ENCODE measurements at places on chromosomes 1 and 21.

DNA sequence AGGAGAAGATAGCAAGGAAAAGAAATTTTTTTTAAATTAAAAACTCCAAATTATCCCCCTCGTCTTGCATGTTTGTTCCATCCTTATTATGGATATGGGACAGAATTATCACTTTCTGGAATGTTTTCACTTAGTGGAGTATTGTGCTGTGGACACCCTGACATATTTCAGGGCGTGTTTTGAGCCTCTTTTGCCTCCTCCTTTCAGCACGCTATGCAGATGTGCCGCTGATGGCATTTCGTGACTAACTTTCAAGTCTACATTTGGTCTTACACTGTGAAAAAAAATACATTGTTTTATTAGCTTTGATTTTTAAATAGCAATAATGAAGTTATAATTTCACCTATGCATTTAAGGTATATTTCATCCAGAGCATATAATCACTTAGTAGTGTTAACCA, 738.7 kb downstream of the LTN1 start:
- no peak for DNase-seq

DNA sequence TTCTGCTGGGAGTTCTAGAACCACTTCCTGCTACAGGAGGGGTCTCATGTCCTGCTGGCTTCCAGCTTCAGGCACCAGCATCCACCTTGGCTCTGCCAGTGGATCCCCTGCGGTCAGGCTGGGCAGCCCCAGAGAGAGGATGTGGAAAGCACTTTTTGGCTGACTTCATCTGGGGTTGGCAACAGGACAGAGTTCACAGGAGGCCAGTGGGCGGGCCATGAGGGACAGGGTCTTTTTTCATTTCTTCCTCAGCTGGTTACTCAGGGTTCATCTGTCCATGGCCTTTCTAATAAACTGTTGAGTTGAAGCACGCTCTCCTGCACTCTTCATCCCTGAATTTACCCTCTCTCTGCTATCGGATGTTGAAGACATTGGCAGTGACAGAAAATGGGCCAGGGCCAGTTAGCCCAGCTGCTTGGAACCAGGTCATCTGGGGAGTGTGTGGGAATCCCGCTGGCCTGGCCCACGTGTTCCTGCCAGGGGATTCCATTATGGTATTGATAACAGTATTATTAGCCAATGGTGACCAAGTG, 45.2 kb downstream of the RPS6KA1 start:
- no peak for DNase-seq

DNA sequence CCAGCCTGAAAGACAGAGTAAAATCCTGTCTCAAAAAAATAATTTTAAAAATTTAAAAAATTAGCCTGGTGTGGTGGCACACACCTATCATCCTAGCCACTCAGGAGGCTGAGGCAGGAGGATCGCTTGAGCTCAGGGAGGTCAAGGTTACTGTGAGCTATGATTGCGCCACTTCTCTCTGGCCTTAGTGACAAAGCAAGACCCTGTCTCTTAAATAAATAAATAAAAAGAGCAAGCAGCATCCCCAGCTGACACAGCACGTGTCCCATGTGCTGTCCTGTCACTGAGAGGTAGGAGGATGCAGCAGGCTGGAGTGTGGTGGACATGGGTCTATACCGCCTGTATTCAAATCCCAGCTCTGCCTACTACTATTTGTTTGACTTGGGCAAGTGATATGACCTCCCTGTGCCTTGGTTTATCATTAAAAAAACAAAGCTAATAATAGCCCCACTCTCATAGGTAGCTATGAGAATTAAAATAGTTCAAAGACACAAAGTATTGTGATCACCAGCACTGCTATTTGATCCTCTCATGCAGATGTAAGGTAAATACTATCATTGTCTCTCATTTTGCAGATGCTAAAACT, 22.2 kb upstream of the ECE1 start:
- no peak for DNase-seq

DNA sequence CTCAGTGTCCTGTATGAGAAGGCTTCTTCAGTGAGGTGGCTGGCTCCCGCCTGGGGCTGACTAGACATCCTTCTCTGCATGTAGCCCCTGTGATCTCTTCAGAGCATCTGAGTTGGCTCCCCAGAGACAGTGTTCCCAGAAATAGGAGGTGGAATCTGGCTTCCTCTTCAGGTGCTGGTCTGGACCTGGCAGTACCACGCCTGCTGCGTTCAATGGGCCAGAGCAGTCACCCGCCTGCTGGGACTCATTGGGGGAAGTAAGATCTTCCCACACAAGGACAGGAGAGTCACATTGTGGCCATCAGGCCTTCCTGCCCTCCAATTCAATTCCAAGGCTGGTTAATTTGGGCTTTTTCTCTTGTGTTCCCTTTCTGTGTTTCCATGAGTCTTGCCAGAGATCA, 51.0 kb downstream of the ADARB1 start:
- DNase-seq = no peak

DNA sequence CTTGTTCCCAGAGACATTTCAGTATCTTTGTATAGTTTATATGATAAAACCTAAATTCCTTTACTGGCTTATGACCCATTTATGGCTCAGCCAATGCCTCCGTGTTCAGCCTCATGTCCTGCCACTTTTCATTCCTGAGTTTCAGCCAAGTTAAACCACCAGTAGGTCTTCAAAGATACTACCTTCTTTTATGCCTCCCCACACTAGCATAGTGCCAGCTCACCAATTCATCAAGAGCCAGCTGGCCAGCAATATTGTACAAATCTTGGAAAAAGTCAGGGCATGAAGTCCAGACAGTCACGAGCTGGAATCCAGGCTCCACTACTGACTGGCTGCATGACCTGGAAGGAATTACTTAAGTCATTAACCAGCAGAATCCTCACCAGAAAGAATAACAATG, 446.0 kb downstream of the GPATCH2 start:
- DNase-seq = no peak

- no peak for DNase-seq
Observed at GRCh38 chr1:28770601-28771165, 33.9 kb downstream of the YTHDF2 start.

DNA sequence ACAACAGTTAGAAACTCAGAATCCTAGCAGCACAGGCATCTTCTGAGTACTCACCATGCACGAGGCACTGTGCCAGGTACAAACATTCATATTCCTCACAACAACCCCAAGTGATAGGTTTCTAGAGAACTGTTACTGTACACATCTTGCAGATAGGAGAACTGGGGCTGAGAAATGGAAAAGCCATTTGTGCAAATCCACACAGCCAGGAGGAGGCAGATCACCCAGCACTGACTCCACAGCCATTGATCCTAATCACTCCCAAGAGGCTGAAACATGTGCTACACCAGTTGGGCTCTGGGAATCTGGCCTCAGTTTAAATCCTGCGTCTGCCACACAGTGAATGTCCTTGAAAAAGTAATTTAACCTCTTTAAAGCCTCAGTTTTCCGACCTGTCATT, 151.0 kb downstream of the ST6GALNAC5 start:
- no peak for DNase-seq

GRCh38 chr1:8259498-8260290, 58.2 kb upstream of the SLC45A1 start:
- DNase-seq = no peak

DNA sequence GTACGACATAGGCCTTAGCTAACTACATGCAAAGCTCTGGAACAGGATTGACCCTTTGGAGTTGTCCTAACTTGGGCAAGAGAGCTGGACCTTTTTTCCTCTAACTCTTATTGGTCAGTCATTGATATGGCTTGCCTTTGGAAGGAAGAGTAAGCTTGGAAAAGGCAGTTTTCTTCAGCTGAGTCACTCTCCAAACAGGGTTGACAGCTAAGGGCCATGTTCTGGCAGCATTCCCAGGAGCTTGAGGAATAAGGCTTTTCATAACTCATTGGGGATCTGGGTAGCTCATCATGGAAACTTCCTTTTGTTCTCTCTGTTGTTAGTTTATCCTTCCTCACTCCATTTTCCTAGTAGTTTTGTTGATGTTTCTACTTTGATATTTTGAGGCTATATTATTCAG, 14.5 kb upstream of the ERRFI1 start:
- DNase-seq = no peak

- no peak for DNase-seq
Observed at GRCh38 chr1:155858800-155859233, 550 bp upstream of the SYT11 start.

- DNase-seq = no peak
Observed at GRCh38 chr1:239308701-239309333, 77.6 kb upstream of the CHRM3 start.

DNA sequence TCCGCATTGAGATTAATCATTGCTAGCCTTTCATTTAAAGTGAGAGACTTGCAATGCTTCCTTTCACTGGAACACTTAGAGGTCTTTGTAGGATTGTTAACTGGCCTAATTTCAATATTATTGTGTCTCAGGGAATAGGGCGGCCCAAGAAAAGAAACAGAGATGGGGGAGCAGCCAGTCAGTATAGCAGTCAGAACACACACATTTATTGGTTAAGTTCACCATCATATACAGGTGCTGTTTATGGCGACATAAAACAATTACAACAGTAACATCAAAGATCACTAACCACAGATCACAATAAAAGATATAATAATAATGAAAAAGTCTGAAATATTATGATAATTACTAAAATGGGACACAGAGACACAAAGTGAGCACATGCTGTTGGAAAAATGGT, 29.4 kb downstream of the BARHL2 start:
- no peak for DNase-seq

DNA sequence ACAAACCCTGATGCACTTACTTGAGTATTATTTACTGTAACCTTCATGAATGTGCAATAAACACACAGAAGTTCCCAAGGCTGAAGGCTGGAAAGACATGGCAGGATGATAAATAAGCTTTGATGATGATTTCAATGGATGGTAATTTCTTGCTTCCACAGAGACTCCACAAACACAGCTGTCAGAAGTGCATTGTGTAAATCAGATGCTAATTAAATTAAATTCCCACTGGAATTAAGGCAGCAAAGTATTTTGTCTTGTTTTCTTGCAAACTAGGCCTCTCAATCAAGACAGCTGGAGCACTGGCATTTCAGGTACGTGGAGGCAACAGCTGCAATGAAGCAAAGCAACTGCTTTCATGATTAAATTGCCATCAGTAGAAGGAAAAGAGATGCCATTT, 24.1 kb downstream of the FAM177B start:
- DNase-seq = no peak

DNA sequence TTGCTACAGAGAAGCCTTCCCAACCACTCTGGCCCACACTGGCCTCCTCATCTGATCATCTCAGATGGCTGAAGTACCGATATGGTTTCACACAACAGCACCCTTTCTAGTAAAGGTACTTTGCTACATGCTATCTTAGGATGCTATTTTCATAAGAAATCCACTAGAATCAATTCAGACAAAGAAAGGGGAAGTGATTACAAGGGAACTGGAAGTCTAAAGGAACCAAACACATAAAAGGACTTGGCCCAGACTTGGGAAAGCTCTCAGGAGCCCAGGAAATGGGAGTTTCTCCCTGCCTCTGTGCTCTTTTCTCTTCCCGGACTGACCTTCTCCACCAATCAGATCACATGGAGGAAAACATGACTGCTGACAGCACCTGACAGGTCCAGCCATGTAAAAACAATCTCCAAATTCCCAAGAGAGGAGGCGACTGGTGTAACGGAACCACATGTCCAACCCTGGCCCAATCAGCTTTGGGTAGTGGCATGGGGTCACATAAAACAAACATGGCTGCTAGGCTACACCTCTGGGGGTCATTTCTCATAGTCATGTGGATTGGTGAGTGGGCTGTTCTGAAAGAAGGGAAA, 12.7 kb upstream of the FOXE3 start:
- no peak for DNase-seq

- no peak for DNase-seq
Observed at GRCh38 chr1:157310401-157310800, 172.2 kb upstream of the ETV3 start.

- DNase-seq = no peak
Observed at GRCh38 chr1:86768554-86768953, 64.2 kb downstream of the SH3GLB1 start.

- no peak for DNase-seq
Observed at GRCh38 chr1:194919146-194919545, 1689.1 kb downstream of the KCNT2 start.

DNA sequence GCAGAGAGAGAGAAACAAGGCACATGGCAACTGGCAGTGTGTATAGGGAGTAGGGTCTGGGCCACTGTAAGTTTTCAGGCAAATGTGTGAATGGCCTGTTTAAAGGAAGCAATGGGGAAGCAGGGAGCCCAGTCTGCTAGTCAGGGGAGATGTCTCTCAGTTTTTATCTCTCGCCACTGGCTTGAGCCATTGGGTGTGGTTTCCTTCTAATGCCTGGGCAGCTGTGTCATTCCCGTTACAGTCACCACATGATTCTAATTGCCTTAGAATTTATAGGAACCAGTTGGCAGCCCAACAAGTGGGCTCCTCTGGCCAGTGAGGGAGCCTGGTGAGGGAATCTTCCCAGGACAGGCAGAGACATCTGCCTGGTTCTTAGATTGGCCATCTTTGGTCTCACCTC, 182.4 kb downstream of the DISC1 start:
- DNase-seq = no peak

DNA sequence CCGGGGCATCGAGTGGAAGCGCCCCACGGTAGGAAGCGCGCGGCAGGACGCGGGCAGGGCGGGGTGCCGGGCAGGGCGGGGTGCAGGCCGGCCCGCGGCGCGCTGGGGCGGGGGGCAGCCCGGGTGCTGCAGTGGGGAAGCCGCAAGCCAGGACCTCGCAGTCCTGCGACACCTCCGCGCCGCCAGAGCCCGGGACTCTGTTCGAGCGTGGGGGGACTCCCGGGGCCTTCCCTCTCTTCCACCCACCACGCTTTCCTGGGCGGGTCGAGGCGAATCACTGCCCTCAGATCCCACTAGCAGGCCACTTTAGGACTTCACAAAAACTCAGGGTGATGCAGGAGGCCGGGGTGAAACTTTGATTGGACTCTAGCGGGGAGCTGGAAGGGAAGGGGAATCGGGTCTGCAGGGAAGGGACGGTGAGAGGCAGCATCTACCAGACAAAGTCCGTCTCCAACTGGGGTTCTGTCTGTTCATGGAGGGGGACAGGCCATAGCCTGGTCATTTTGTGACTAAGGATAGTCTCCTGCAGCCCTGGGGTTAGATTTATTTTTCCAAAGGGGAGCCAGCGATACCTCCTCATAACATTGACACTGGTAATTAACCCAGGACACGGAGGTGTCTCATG, 623 bp downstream of the CAPN2 start:
- DNase-seq = peak; percentile 23

- DNase-seq = no peak
Observed at GRCh38 chr1:20975668-20976067, 188.6 kb upstream of the HP1BP3 start.
